ENCODE measurements at places on chromosomes 12 and 14.
A peak's percentile ranks its signal among the peaks of the same experiment; 100 is the strongest.

GRCh38 chr14:51884086-51884927 is 23.9 kb downstream of the GNG2 start:
- DNase-seq, result no peak

DNA sequence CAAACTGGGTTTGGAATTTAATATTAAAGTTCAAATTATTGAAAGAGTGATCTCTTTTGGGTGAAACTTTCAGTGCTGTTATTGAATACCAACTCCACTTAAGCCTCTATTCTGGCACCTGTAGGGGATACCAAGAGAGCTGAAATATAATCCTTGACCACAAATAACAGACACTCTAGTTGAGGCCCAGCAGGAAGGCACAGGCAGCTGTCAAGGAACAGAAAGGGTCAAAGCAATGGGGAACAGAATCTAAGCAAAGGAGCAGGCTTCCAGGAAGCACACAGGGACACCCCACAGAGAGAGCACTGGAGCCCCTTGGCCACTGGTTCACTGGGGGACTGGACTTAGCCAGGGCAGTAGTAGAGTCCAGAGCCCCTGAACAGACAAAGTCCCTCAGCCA is 120.9 kb upstream of the SFSWAP start:
- no peak for DNase-seq

DNA sequence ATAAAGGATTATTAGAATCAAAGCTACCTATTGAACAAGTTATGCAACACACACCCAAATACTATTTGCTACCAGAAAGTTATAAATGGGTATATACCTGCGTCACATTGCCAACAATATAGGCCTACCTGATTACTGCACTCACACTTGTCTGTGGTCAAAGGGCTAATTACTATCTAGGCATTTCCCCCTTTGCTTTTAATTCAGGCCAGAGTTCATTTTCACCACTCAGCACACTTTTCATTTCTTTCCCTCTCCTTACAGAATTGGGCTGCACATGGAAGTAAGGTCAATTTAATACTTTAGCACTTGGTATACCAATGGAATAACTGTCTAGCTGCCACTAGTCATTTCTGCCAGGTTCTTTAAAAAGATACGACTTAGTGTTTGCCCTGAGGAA is 1.7 kb downstream of the SOS2 start:
- no peak for DNase-seq

GRCh38 chr14:73712071-73712506 is 2.1 kb downstream of the PNMA1 start:
- no peak for DNase-seq

DNA sequence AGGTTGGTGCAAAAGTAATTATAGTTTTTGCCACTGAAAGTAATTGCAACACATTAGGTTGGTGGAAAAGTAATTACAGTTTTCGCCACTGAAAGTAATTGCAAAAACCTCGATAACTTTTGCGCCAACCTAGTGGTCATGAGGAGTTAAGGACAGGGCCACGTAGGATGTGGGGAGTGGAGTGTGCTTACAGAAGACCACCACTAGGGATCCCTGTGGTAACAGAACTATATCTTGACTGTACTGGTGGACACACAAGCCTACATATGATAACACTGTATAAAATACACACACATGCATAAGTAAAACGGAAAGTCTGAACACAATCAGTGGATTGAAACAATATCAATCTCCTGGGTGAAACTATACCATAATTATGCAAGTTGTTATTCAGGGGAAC is 187.4 kb upstream of the ABCD2 start:
- no peak for DNase-seq

- no peak for DNase-seq
Observed at GRCh38 chr12:108495054-108495453, 20.0 kb upstream of the FICD start.

- no peak for DNase-seq
Observed at GRCh38 chr12:53747095-53747494, 4.7 kb downstream of the CISTR start.

- no peak for DNase-seq
Observed at GRCh38 chr14:68306934-68307789, 485.7 kb downstream of the ZFP36L1 start.

GRCh38 chr14:84080944-84081343 is 1449.0 kb upstream of the FLRT2 start:
- DNase-seq, result no peak

DNA sequence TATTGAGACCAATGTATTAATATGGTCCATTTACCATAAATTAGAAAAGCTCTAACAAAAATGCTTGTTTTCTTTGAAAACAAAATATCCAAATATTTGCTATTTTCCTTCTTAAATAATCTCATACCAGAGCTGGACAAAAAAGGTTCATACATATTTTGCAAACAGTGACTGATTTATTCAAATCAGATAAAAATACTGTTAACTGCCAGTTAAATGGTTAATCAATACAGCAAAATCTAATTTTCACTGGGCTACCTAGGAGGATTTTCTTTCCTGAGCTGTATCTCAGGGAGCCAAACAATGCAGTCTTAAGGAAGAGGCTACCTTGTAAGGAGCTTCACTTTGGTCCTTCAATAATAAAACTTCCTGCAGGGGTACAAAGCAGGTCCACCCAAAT is 2.0 kb downstream of the FERMT2 start:
- no peak for DNase-seq

GRCh38 chr12:94284046-94284445 is 135.7 kb downstream of the PLXNC1 start:
- DNase-seq, result no peak

DNA sequence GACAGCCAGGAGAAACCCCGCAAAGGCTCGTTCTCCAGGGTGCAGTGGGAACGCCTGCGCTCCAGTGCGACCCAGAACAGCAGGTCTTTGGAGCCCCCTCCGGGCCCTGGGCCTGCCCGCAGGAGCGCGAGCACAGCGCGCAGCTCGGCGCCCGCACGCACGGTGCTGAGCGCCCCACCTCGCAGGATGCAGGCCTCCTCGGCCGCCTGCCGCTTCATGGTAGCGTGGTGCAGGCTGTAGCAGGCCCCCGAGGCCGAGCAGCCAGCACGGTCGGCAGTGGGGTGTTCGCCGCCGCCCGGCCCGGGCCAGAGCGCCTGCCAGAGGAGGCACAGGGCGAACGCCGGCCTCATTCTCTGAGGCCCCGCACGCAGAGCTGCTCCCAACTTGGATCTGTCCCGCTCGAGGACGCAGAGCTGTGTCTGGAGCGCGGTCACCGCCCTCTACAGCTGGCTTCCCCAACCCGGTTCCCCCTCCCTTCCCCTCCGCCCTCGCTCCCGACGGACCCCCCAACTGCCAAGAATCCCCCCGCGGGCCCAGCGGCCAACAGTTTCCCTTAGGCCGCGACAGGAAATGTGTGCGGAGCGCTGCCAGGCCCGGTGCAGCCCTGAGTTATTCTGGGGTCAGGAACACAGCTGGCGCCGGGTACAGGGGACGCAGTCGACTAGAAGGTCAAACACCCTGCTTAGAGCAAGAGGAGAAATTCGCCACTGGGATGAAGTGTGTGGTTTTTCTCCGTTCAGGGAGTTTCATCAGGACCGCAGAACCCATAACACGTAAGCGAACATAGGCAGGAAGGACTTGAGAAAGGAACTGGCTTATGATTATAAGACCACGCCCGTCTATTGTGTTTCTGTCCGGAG is at the start of gene CLEC14A:
CLEC14A (minus strand) TSS at position 421 of the 860 bp plus-strand sequence; CDS start at position 350, 71 bp downstream.
- DNase-seq, result peak; percentile 0

- DNase-seq, result no peak
Observed at GRCh38 chr12:1993871-1994371, 10.3 kb downstream of the DCP1B start.

DNA sequence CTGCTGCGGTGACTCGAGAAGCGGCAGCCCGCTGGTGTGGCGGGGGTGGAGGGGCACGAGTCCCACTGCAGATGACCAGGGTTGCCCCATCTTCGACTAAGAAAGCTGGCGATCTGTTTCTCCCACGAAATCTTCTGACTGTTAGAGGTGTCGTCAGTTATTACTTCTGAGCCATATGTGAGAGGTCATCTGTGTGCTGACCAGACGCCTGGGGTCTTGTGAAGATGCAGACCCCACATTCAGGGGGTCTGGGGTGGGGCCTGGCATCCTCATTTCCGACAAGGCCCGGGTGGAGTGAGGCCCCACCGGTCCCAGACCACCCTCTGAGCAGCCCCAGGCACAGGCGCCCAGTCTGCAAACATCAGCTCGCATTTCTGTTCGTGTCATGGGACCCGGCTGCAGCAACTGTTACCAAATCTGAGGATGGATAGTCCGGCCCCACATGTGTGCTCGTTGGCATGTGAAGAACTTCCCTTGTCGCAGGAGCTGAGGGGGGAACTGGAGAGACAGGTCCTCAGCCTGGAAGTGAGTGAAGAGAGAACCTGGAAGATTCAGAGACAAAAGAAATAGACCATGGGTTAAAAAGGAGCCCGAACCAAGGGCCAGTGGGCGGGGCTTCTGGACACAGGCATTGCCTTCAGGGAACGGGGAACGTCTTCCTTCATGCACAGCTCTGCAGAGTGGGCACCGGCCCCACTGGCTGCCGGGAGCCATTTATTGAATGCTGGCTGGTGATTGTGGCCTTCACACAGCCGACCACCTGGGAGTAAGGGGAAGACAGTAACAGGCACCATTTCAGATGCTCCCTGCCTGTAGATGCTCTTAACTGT is 135.2 kb downstream of the ADGRD1 start:
- no peak for DNase-seq

- no peak for DNase-seq
Observed at GRCh38 chr12:51023625-51024382, 2.4 kb downstream of the SLC11A2 start.

- DNase-seq, result no peak
Observed at GRCh38 chr14:76647697-76648298, 113.5 kb upstream of the VASH1 start.

DNA sequence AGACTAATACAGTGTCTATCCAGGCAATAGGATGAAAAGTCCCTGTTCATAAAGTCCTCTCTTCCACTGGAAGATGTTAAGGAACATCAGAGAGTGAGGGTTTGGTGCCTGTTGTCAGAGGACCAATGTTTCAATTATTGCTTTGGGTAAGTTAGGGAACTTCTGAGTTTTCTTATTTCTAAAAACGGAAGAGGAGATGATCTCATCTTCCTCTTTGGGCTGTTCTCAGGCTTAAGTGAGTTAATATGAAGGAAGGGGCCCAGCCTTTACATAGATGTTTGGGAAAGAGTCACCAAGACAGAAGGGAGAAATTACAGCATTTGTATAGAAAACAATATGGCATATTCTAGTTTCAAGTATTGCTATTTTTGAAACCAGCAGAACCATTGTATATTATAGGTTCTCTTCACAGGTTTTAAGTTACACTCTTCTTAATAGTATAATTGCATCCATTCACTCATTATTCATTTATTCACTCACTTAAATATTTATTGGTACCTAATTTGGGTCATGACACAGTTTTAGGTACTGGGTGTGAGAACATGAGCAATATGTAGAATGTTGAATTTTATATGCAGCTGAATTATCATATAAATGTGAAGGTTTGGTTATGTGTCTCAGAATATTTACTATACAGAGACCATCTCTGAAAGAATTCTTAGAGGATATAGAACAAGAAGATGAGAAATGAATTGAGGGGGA is 68.5 kb upstream of the LRIG3 start:
- DNase-seq, result no peak

GRCh38 chr14:99143126-99143525 is 128.9 kb downstream of the BCL11B start:
- DNase-seq, result no peak

- DNase-seq, result no peak
Observed at GRCh38 chr12:52615208-52615868, 3.0 kb downstream of the KRT73 start.

DNA sequence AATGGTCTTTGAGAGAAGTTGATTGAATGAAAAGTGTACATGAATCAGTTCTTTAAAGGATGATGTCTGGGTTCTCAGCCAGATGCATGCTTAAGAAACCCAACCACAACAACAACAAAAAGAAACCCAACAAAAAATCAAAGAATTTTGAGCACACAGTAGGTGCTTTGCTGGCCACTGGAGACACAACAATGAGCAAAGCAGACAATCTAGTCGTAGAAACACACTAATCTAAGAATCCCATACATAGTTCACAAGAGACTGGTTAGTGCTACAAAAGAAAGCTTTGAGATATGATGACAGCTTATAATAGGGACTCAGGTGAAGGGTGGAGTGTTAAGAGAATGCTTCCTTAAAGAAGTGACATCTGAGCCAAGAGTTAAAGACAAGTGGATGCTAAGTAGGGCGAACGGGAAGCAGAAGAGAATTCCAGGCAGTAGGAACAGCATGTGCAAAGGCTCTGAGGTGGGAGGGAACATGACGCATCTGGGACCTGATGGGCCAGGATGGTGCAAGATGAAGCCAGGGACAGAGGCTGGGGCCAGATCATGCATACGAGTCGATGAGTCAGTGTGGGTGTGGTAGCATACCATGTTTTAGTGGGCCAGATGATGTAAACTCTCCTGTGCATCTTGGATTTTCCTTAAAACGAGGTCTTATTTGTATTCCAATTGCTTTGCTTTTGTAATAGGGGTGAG is 4.6 kb upstream of the HIP1R start:
- no peak for DNase-seq

DNA sequence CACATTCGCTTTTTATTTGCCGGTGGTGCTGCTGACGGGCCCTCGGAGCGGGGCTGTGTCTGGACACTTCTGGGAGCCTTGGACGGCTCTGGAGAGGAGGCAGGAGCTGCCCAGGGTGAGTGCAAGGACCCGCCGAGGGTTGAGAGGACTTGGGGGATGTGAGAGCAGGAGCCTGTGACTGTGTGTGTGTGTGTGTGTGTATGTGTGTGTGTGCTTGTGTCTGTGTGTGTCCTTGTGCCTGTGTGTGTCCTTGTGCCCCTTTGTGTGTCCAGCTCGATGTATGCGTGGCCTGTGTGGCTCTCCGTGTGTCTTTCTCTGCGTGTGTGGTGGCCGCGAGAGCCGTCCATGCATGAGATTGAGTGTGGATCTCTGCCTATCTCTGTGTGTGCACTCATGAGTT is 179.6 kb upstream of the MYL2 start:
- no peak for DNase-seq

DNA sequence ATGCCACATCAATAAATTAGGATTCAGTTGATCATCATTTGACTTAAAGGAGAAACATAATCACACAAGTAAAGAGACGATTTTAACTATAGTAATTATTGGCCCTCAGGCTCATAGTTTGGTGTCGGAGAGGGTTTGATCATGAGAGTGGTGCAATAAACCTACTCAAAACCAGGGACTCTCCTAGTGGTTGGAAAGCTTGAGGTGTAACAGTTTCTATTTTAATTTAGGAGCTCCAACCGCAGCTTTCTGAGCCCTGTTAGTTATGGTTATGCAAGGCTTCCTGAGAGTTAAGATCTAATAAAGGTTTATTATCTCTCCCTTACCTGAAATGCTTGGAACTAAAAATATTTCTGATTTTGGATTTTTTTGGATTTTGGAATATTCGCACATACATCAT is 36.4 kb downstream of the TMTC2 start:
- no peak for DNase-seq

DNA sequence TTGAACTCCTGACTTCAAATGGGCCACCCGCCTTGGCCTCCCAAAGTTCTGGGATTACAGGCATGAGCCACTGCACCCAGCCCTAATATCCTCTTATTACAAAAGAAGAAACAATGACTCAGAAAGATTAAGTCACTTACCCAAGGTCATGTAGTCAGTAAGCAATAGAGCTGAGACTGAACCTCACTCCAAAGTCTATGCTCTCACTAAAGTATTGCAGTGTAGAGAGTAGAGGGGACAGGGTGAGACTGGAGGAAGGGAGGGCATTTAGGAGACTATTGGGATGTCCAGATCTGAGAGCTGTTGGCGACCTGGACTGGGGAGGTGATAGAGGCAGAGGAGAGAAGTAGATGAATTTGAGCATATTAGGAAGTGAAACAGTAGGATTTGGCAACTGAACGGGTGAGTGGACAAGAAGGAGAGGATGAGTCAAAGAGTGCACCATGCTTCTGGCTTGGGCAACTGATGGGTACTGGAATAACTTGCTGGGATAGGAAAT is 11.8 kb downstream of the P2RX7 start:
- DNase-seq, result no peak

- no peak for DNase-seq
Observed at GRCh38 chr12:94649349-94650142, 811 bp downstream of the TMCC3 start.
